ENCODE measurements at places on chromosomes 5 and 9.
A peak's percentile ranks its signal among the peaks of the same experiment; 100 is the strongest.

- DNase-seq, result no peak
These were observed 123.4 kb downstream of the OLFM1 start for GRCh38 chr9:135210676-135211523.

DNA sequence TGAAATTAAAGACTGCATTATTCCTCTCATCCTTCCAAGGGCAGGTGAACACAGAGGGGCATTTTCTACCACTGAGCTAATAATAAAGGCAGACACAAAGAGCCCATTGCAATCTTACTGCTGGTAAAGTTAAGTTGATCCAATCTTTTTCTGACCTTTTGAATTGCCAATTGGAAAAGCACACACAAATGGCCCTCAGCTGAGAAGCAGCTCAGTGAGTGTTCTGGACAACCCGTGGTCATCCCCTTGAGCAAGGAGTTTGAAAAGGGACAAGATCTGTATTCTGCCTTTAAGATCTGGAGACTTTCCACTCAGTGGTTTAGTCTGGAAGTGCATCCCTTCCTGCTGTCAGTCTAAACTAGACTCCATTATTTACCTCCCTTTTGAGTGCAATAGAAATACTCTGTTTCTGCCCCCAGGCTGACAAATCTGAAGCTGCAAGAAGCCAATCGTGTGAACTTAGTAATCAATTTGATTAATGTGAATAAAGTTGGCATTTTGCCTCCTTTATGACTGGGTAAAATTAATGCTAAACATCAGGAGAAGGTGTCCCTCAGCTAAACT is 835.7 kb downstream of the MAT2B start:
- no peak for DNase-seq

- DNase-seq, result peak; percentile 41
These were observed 25.0 kb upstream of the CAPSL start for GRCh38 chr5:35963381-35963843.

GRCh38 chr5:1052641-1053390 is 44.2 kb downstream of the NKD2 start:
- no peak for DNase-seq

DNA sequence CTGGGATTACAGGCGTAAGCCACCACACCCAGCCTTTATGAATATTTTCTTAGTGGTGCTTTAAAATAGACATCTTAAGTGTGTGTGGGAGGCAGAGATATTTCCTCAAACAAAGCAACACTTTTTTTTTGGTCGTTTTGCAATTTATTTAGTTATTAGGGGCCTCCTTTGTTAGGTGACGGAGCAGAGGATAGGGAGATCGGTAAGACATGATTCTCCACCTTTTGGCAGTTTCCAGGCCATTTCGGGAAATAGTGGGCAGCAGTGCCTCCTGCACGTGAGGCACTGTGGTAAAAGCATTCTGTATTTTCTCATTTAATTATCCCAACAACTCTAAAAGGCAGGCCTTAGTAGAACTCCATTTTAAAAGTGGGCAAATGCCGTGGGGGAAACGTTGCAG is 1.9 kb downstream of the OCLN start:
- DNase-seq, result no peak

- no peak for DNase-seq
These were observed 66.2 kb downstream of the FOXD1 start for GRCh38 chr5:73382401-73382740.

GRCh38 chr9:99401680-99402504 is 179.8 kb downstream of the SEC61B start:
- DNase-seq, result no peak
